ENCODE measurements at places on chromosomes 3 and 15. TPM values are rescaled to one million over a fixed set of nuclear protein-coding genes. Genes with fewer than 3 reads are reported as not detected.

- no peak overlapping the region for H3K4me3 ChIP-seq
- H3K27me3 ChIP-seq = no peaks in the 10 kb centered on the region
- H3K27ac ChIP-seq = no peak overlapping the region
- no peak for DNase-seq
Observed at GRCh38 chr3:175020101-175020500, 161.0 kb downstream of the NAALADL2 start.

Gene IGSF10
- total RNA-seq = not detected

Gene CHRM5
- not detected for total RNA-seq

DNA sequence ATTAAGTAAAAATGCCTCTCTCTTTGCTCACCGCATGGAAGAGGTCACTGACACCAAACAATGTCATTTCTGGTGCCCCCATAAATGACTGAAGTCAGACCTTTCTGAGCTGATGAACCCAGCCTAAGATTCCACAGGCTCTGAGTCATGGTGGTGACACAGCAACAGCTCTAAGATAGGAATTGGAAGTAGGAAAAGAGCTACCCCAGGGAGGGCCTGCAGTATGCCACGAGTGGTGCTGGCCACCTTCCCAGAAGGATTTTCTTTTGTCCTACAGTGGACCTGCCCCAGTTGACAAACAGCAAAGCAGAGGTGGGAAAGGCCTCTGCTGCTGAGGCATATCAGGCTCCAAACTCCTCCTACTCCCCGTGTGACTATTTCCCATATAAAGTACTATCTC, 208.1 kb downstream of the MINAR1 start:
- no peak overlapping the region for H3K27ac ChIP-seq
- H3K27me3 ChIP-seq = peaks cover 53% of the 10 kb centered on the region
- DNase-seq = no peak
- no peak overlapping the region for H3K4me3 ChIP-seq

DNA sequence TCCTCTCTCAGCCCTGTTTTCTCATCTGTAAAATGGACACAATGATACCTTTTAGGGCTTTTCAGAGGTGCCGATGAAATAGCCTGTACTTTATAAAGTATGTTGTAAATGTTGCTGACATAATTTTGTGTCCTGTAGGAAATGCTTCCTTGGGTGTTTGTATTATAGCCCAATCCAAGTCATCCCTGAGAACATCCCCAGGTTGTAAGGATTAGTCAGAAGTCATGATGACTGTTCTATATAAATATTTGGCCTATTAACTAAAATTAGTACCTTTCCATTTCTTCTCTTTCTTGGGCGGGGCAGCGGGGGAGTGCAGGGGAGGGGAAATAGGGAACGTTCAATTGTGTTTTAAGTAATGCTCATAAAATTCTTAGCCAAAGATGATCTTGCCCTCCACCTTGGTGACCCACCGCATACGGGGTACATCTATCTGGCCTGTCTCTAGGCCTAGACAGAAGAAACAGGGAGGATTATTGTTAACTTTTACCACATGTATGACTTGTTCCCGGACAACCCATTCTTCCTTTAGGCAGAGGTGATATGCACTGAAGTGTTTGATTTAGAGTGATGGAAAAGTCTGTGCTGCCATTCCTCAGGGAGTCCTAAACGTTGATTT, 120.7 kb downstream of the VGLL4 start:
- H3K27ac ChIP-seq = no peak overlapping the region
- H3K27me3 ChIP-seq = no peaks in the 10 kb centered on the region
- no peak overlapping the region for H3K4me3 ChIP-seq
- H3K4me1 ChIP-seq = no peaks in the 10 kb centered on the region
- H3K36me3 ChIP-seq = peaks cover 10% of the 10 kb centered on the region

GRCh38 chr15:77834276-77834990, 201.7 kb upstream of the LINGO1 start:
- no peaks in the 10 kb centered on the region for H3K27me3 ChIP-seq
- no peak overlapping the region for H3K27ac ChIP-seq
- no peak for DNase-seq
- no peaks in the 10 kb centered on the region for H3K4me1 ChIP-seq

DNA sequence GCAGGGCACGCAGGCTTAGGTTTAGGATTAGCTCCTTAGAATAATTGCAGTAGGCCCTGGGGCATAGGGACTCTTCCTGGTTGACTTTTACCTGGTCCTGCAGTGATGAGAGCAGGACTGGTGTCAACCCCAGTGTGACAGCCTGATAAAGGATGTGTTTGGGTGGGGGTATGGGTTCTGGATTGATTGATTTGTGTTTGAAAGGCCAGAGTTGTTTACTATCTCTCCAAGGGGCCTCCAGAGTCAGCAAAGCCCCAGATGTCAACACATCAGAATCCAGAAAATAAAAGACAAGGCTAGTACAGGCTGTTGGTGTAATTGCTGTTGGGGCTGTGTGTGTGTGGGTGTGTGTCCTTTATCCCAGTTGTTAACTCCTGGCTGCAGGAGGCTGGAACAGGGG, 122.3 kb downstream of the CHRNA7 start:
- no peak overlapping the region for H3K4me3 ChIP-seq
- peaks cover 8% of the 10 kb centered on the region for H3K27me3 ChIP-seq
- H3K27ac ChIP-seq = no peak overlapping the region
- H3K4me1 ChIP-seq = no peaks in the 10 kb centered on the region
- H3K36me3 ChIP-seq = no peaks in the 10 kb centered on the region
